ENCODE measurements at places on chromosomes 13 and 19. TPM values are rescaled to one million over a fixed set of nuclear protein-coding genes. Genes with fewer than 3 reads are reported as not detected.

The CLDND2 gene
- not detected for total RNA-seq

The SAFB gene
- total RNA-seq: 99.8 TPM

The MYBPC2 gene
- total RNA-seq: not detected

The ZNF527 gene
- 6.5 TPM for total RNA-seq

The BRSK1 gene
- 5.6 TPM for total RNA-seq

The ELANE gene
- total RNA-seq: not detected

The ZNF549 gene
- 4.6 TPM for total RNA-seq

The MYO1F gene
- total RNA-seq: 0.17 TPM
